ENCODE measurements at places on chromosomes 6 and 20.

GRCh38 chr6:144285548-144285797 is 338 bp downstream of the UTRN start:
- no peak for DNase-seq

DNA sequence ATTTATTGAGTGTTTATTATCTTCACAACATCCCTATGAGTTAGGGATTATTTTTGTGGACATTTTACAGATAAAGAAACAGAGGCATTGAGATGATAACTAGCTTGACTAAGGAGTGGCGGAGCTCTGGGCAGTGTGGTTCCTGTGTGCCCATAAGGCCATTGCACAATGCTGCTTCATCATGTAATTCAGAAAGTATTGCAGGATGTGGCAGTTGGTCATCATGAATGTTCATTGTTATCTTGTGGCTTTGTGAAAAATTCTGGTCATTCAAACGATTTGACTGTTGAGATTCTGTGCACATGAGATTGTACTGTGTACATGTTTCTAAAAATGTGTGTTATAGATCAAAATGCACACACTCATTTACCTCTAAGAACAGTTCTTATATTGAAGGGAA is 150.8 kb downstream of the ESR1 start:
- DNase-seq = peak; percentile 69

GRCh38 chr20:56447227-56447626 is 21.2 kb upstream of the RTF2 start:
- DNase-seq = no peak

- DNase-seq = peak; percentile 13
These were observed 2.8 kb upstream of the ZNF512B start for GRCh38 chr20:63972312-63973159.

DNA sequence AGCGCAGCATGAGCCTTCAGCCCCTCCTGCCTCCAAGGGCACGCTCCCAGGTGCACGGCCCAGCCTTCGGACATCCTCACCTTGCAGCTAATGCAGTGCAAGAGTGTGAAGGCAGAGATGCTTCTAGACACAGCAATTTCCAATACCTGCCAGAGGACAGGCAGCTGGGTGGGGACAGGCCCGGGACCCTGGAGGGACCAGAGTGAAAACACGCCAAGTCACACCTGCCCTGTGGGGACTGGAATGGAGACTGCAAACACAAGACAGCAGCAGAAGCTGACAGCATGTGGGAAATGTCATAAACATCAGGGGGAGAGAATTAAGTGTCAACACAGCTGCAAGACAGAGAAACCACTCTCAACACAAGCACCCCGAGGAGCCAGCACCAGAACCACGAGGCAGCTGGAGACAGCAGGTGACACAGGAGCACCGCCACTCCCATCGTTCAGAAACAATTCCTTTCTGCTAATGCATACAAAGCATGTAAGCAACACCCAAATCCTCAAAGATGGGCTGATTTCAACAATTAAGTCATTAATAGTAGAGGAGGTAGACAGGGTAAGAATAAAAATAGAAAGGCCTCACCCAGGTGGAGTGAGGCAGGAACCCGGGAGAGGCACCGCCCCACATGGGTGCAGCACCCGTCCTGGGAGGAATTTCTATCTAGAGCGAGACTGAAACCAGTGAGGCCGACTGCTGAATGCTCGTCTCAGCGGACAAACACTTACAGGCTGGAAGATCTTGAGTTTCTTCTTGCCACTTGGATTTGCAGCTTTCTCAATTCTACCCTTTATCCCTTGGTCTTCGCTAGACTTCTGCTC is 17.1 kb downstream of the DIDO1 start:
- no peak for DNase-seq

DNA sequence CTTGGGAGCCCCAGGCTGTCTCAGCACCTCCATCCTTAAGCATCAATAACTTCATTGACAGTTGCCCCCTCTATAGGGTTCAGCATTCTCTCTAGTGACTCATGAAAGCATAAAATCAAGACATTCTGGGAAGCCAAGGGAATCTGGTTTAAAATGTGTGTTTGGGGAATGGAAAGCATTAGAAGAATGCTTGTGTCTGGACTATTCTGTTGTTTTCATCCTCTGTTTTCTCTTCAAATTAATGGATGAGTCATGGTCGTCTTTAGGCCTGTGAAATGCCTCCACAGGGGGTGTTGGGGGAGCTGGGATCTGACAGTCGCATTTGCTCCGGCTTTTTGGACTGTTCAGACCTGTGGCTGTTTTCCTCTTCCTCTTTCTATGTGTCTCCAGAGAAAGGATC is 279.7 kb downstream of the CDC5L start:
- DNase-seq = peak; percentile 92

DNA sequence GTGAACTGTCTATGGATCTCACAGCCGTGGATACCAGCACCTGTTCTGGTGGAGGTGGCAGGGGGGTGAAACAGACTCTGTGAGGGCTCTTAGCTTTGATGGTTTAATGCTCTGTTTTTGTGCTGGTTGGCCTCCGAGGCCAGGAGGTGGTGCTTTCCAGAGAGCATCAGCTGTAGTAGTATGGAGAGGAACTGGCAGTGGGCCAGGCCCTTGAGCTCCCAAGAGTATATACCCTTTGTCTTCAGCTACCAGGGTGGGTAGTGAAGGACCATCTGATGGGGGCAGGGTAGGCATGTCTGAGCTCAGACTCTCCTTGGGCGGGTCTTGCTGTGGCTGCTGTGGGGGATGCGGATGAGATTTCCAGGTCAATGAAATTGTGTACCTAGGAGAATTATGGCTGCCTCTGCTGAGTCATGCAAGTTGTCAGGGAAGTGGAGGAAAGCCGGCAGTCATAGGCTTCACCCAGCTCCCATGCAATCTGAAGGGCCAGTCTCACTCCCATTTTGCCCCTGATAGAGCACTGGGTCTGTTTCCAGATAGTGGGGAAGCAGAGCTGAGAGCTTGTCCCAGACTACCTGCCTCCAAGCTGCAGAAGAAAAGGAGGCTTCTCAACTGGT is 102.7 kb upstream of the AHI1 start:
- DNase-seq = no peak

- no peak for DNase-seq
These were observed 181.3 kb upstream of the GMDS start for GRCh38 chr6:2426561-2427340.

GRCh38 chr20:5353624-5354496 is 37.1 kb upstream of the PROKR2 start:
- peak; percentile 11 for DNase-seq

DNA sequence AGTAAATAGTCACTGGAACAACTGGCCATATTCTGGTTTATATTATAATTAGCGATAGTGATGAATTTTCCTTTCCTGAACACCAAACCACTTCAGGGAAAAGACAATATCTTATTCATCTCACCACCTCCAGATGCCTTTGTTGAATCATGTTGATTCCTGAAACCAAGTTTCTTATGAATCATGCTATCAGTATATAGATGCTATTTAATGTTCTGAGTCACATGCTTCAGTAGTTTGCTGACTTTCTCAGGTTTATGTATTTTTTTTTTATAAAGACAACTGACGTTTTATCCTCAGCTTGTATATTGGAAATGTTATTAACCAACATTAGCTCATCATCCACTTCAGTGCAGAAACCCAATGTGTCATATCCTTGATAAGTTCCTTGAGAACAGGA is 710.2 kb upstream of the POU3F2 start:
- DNase-seq = peak; percentile 22

GRCh38 chr6:116648156-116648555 is 20.4 kb downstream of the ZUP1 start:
- no peak for DNase-seq

DNA sequence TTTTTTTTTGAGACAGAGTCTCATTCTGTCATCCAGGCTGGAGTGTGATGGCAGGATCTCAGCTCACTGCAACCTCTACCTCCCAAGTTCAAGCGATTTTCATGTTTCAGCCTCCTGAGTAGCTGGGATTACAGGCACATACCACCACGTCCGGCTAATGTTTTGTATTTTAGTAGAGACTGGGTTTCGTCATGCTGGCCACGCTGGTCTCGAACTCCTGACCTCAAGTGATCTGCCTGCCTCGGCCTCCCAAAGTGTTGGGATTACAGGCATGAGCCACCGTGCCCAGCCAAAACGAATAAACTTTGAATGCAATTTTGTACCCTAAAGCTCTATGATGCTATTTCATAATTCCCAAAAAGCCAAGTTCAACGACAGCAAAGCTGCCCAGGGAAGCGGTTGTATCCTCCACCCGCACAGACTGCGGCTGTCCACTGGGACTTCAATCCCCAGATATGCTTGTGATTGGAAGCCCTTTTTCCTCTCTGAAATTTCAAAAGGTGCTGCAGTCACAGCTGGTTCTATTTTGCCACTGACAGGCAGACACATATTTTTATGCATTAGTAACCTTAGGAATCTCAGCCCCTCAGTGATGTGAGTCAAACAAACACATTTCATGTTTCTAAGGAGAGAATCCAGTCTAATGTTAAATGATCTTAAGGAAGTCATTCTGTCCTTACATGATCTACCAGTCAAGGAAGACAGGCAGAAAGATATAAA is 8.7 kb upstream of the RAMACL start:
- no peak for DNase-seq

DNA sequence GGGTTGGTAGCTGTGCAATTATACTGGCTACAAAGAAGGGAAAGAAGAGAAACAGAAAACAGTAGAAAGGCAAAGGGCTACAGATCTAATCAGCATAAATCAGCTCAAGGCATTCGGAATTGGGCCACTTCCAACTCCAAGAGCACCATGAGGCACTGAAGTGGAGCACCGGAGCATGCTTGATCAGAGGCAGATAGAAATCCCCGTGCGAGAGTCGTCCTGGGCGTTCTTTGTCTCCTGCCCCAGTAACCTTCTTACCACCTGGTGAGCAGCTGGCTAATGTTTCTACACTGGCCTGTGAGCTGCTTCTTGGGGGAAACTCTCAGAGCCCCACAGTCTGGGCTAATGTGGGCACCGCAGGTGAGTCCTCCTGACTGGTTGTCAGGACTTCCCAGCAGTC is 16.7 kb downstream of the NEDD9 start:
- DNase-seq = peak; percentile 56

DNA sequence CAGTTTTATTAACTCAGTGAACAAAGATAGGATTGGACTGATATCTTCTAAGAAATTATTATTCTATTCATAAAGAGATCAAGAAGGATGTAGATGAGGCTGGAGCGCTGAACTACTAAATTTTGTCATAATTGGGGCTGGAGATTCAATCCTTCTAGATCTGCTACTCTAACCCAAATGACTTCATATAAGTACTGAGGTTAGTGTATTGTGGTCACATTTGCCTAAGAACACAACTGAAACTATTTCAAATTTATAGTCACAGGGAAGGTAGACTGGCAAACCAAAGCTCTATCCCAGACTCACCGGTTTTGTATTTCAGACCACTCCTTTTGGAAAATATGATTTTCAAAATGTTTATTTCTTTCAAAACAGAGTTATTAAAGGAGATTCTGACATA is 96.7 kb downstream of the BMP5 start:
- DNase-seq = no peak

- DNase-seq = no peak
These were observed 61.8 kb downstream of the RSPH3 start for GRCh38 chr6:158938220-158938619.

DNA sequence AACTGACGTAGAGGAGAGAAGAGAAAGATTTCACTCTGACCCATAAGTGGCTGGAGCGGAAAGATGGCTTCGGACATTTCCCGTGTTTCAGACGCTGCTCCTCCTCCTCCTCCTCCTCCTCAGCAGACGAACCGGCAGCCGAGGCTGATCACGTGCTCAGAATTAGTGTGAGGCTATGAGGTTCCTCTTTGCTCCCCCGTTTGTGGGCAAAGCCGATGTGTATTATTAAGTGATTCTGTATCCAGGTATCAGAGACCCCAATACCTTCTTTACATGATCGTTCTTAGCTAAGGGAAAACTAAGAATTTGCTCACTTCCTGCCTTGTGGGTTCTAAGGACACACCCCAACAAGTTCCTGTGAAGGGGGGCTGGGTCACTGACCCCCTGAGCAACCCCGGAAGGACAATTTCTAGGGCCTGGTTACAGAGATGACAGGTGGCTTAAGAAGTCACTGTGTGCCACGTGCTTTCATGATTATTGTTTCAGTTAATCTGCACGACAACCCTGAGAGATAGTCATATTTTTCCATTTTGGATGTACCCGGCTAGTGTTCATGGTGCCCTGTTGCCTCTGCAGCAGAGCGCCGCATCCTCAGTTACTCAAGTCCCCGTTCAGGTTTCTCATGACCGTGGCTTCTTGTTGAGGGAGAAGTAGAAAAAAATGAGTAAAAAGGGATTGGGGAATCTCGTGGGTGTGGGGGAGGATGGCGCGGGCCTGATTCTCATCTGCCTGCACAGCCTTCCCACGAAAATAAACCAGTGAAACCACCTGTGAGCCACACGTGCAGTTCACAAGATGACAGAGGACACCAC is 671.8 kb downstream of the QKI start:
- DNase-seq = no peak

DNA sequence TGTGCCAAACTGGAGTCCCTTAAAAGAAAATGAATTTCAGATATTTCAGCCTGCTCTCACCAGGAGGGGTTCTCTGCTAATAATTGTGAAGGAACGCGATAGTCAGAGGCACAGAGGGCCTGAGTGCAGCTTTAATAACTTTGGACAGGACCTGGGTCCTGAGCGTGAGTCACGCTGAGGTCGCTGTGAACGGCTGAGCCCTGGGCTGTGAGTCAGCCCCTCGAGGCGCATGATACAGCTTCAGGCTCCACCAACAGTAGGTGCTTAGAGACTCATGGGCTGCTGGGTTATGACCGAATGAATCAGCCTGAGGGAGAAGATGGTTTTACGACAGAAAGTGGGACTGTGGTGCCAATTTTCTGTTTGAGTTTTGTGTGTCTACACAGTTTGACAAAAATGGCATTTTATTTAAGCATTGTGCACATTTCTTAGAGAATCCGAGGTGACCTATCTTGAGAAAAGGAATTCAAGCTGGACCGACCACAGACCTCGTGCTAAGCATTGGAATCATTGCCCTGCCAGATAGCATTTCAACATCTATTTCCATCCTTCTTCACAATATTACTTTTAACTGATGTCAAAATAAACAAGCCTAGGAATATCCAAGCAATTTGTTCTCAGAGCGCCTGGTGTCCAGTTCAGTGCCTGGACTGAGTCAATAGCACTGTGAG is 183.0 kb downstream of the THBS2 start:
- DNase-seq = peak; percentile 75

- DNase-seq = no peak
These were observed 49.0 kb upstream of the TAGAP start for GRCh38 chr6:159093609-159094443.

DNA sequence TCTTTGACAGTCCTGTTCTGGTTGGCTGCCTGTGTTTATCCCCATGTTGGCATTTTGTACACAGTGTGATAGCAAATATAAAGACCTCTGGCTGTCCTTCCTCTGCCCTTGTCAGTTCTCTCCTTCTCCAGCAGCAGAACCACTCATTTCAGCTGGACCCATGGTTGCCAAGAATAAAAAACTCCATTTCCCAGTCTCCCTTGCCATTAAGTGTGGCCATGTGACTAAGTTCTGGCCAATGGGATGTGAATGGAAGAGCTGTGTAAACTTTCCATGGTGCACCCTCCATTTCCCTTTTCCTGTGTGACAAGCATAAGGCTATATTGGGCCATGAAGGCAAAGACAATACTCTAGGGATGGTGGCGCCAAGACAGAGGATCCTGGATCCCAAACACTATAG is 78.4 kb upstream of the TBC1D7 start:
- DNase-seq = peak; percentile 22
